ENCODE measurements at places on chromosomes 4 and X. TPM values are rescaled to one million over a fixed set of nuclear protein-coding genes. Genes with fewer than 3 reads are reported as not detected.

HEPH gene
- 49.4 TPM for polyA plus RNA-seq

SRPX2 gene
- 87.1 TPM for polyA plus RNA-seq

INTU gene
- polyA plus RNA-seq = 11.1 TPM

GUCY1B1 gene
- polyA plus RNA-seq = 25.0 TPM

CT45A2 gene
- not detected for polyA plus RNA-seq

TRPC3 gene
- 2.1 TPM for polyA plus RNA-seq

KIF4A gene
- polyA plus RNA-seq = 8.8 TPM

EREG gene
- polyA plus RNA-seq = 1.8 TPM

TRPC5OS gene
- not detected for polyA plus RNA-seq

NEIL3 gene
- polyA plus RNA-seq = 3.7 TPM

ADH6 gene
- polyA plus RNA-seq = 0.02 TPM

LSM6 gene
- 17.6 TPM for polyA plus RNA-seq

TCEAL4 gene
- polyA plus RNA-seq = 43.9 TPM

TBX22 gene
- polyA plus RNA-seq = not detected

INTS12 gene
- 34.6 TPM for polyA plus RNA-seq

SPIN2A gene
- polyA plus RNA-seq = 1.0 TPM

DNA sequence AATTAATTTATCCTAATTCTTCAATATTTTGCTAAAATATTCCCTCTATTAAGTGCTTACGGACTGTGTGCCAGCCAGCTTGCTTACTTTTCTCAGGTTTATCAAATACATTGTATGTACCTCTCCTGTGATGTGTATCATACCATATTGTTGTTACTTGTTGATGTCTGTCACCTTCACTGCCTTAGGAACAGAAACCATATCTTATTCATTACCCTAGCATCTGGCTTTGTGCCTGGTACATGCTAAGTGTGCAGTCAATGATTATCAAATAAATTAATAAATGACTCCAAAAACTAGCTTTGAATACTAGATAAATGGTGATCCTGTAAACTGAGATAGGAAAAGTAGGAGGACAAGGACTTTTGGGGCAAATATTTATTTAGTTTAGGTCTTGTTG, 6.9 kb downstream of the CLCN3 start:
- no peak for DNase-seq

DNA sequence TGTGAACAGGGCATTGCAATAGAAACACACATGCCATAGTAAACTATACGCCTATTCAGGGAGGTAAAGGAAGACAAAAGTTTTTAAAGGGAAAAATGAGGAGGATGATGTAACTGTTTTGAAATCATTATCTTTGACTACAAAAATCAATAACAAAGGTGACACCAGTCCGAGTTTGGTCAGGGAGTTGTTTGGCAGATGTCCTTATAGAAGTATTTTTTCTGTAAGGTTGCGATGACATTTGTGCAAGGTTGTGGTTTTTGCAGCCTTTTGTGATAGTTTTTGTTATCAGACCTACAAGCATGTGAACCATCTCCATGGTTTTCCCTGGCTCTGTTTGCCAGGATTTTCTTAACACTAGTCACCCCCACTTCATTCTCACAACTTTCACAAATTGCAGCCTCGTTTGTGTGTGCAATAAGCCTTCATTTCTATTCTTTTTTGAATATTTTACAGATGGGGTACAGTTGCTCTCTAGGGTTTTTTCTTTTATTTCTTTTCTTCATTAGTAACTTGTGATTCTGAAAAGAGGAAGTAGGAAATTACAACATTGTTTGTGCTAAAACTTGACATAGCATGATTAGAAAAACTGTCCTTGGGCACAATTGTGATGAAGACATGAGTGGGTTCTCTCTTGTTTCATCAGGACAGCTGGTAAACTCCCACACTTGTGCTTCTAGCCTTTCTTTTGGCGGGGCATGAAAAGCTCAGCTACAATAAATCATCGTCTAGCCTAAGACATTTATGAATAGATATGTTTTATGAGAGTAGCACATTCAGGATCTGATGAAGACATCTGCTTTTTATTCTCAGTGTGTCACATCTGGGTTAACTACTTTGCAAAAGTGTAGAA, 60.2 kb upstream of the PNPLA4 start:
- DNase-seq = no peak

- DNase-seq = no peak
Measured at GRCh38 chr4:4392501-4393183, 5.7 kb downstream of the NSG1 start.

DNA sequence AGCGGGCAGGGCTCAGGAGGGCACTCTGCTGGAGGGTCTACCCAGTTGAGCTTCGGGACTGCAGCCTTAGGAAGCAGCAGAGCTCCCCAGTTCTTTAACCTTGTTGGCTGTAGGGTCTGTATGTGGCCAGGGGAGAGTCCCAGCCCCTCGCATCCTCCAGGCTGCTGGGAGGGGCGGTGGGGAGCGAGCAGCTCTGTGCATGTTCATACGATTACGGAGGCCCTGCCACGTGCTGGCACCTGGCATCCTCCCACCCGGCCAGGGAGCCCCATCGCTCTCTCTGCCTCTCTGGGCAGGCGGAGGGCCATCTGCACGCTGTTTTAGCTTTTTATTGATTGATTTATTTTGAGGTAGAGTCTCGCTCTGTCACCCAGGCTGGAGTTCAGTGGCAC, 21.2 kb downstream of the NSG1 start:
- DNase-seq = no peak

DNA sequence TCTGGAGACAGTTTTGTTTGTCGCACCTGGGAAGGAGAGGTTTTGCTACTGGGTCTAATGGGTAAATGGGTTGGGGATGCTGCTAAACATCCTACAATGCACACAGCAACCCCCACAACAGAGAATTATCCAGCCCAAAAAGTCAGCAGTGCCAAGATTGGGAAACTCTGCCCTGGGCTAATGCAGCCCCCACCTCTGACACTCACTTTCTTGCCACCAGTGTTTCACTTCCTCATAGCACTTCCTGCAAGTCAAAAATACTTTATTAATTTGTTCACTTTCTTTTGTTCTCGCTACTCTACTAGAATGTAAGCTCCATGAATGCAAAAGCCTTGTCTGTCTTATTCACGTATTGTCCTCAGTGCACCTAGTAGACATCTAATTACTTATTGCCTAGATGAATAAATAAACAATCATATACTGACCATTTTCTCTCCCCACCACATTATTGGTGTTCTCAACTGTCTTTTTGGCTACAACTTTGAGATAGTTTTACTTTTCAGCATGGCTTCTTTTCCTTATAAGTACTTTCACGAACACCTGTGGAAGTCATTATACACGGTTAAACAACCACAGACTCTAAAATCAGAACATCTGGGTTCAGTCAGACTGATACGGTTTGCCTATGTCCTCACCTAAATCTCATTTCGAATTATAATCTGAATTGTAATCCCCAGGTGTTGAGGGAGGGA, 82.0 kb upstream of the PITX2 start:
- DNase-seq = no peak

DNA sequence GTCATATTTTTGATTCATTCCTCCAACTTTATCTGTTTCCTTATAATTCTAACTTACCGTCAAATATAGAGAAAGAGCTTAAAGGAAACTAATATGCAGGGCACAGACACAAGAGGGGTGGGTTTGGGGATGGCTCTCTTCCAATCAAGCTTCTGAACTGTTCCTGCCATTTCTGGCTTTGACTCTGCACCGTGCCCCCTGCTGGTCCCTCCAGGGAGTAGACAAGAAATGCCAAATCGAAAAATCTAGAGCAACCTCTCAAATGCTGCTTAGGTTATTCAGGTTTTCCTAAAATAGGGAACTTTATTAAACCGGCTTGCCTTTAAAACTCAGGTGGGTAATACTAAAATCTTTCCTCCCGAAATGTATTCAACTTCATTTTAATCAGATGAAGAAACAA, 39.8 kb upstream of the VCX3A start:
- DNase-seq = no peak

DNA sequence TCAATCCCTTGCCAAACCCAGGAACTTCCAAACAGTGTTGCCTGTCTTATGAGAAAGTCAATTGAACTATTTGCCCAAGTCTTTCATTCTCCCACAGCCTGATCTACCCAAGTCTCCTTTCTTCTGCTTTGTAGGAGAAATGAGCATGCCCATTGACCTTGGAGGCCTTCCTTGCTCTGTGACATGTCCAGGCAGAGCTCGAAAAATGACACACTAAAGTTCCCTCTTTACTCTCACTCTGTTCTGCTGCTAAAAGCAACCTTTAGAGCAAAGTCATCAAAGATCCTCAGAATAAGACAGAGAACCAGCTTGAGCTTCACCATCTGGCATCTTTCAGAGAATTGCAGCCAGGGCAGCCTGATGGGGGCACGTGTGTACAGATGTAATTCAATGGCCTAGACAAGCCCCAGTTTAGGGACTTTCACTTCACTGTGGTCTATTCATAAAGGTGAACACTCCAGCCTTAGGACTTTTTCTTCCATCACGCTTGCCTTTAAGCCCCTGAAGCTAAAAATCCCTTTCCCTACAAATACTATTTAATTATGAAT, 136.4 kb downstream of the AMELX start:
- no peak for DNase-seq

- no peak for DNase-seq
Measured at GRCh38 chr4:155668707-155669220, 2.1 kb downstream of the GUCY1A1 start.

GRCh38 chrX:136157187-136157586, 9.9 kb downstream of the FHL1 start:
- DNase-seq = no peak

GRCh38 chr4:140704964-140705363, 51.2 kb downstream of the TBC1D9 start:
- DNase-seq = no peak

DNA sequence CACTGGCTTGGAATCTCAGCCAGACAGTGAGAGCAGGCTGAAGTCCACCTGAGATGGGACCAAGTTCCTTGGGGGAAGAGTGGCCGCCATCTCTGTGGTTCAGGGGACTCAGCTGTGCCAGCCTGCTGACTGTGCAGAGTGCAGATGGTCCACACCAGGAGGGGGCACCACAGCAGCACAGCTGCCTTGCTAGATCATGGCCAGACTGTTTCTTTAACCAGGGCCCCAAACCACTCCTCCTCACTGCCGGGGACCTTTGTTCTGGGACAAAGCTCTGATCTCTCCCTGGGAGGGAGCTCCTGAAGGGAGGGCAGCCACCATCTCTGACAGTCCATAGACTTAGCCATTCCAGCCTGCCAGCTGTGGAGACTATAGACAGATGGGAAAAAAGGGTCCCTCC, 2189.6 kb downstream of the PCDH7 start:
- DNase-seq = no peak

GRCh38 chr4:47160095-47160494, 128.7 kb downstream of the GABRB1 start:
- DNase-seq = no peak

GRCh38 chr4:25449688-25450087, 72.6 kb downstream of the ANAPC4 start:
- DNase-seq = no peak

GRCh38 chr4:77251751-77252150, 94.7 kb downstream of the CCNG2 start:
- DNase-seq = no peak

DNA sequence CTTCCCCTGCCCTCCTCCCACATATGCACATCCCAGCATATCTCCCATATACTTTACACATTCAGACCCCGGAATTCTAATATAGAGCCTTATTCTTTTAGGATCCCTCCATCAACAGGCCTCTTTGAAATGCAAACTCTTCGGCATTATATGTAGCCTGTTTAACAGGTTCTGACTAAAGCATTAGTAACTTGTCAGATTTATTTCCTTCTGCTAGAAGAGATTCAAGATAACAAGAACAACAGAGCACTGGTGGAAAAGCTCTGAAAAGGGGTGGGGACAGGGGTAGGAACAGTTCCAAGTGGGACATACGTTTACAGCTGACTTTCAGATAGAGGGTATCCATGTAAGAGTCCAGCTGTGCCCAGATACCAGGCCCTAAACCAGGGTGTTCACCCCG, 31.7 kb upstream of the PRPS1 start:
- no peak for DNase-seq

DNA sequence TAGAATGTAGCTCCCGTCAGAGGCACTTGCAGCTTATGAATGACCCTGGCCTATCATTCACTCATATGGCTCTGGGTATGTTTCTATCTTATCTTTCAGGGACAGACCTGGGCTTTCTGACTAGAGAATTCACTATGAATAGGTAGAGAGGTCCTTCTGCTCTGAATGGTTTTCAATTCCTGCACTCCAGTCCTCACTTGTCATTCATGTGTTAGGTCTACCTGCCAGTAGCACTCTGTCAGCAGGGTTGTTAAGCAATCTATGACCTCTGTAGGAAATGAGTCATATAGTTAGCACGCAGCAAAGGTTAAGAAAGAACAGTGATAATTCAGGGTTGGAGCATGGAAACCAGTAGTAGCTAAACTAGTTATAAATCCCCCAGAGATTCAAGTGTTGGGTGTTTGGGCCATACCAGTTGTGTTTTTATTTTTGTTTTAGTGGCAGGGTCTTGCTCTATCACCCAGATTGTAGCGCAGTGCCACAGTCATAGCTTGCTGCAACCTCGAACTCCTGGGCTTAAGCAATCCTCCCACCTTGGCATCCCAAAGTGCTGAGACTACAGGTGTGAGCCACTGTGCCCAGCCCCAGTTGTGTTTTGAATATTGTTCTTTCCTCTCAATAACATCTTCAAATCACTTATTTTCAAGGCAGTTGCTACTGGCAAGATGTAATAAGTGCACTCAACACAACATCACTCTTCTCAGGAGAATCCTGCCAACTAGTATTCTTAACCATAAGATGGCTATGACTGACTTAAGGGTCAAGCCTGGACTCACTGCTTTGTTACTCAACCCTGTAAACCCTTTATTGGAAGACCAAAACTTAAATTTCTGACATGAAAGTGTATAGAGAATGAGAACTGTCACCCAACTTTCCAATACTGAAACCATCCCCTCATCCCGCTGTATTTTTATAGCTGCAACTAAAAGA, 25.1 kb downstream of the ARL13A start:
- no peak for DNase-seq

DNA sequence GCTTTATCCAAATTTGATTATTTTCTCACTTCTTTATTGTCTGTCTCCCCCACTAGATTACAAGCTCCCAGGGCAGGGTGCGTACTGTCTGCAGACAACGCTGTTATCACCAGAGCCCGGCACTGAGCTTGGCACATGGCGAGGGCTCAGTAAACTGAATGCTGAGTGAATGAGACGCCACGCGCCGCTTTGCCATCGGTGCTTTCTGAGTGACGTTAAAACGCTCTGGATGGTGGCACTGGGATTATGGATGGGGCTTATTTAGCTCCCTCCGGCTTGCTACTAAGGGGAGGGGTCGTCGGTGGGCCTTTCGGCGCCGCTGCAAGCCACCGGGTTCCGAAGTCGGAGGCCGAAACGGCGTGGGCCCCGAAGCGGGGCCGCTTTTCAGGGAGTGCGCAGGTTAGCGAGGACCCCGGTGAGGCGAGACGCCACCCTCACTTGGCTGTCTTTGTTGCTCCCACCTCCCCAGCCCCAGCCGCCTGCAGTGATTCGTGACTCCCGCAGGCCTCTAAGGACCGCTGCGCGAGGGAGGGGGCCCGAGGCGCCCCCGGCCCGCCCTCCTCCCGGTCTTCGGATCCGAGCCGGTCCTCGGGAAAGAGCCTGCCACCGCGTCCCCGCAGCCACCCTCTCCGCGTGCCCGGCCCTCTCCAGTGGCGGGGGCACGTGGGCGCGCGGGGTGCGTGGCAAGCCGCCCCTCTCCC, 569 bp upstream of the FHL1 start:
- DNase-seq = no peak

GRCh38 chr4:14225688-14226207, 598.2 kb upstream of the BOD1L1 start:
- DNase-seq = no peak

- no peak for DNase-seq
Measured at GRCh38 chr4:64895031-64895430, 485.8 kb upstream of the TECRL start.
